CD4-positive, alpha-beta memory T cell (primary cell): ENCODE measurements at places on chromosomes 2 and 18. TPM values are rescaled to one million over a fixed set of nuclear protein-coding genes. Genes with fewer than 3 reads are reported as not detected.

DNA sequence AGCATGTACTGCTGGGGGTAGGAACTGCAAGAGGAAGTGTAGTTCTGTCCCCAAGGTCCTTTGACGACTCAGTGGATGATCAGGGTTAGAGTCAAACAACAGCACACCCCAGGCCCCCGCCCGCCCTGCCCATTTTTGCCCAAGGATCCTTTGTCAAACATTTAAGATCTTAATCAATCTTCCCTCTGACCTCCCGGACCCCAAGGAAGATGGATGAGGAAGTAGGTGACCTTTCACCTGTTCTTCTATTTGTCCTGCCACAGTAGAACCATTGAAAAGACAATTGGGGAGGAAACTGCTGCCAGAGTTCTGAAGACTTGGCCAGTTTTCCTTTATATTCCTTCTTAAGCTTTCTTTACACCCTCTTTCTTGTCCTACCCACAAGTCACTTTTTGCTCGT, 12.1 kb downstream of the EPHA4 start:
- DNase-seq, result no peak

GRCh38 chr2:62547854-62548253, 41.9 kb upstream of the TMEM17 start:
- no peak for DNase-seq

- DNase-seq, result no peak
Observed at GRCh38 chr18:12478269-12479047, 70.7 kb downstream of the PRELID3A start.

GRCh38 chr18:56538746-56539145, 99.6 kb downstream of the TXNL1 start:
- DNase-seq, result no peak

DNA sequence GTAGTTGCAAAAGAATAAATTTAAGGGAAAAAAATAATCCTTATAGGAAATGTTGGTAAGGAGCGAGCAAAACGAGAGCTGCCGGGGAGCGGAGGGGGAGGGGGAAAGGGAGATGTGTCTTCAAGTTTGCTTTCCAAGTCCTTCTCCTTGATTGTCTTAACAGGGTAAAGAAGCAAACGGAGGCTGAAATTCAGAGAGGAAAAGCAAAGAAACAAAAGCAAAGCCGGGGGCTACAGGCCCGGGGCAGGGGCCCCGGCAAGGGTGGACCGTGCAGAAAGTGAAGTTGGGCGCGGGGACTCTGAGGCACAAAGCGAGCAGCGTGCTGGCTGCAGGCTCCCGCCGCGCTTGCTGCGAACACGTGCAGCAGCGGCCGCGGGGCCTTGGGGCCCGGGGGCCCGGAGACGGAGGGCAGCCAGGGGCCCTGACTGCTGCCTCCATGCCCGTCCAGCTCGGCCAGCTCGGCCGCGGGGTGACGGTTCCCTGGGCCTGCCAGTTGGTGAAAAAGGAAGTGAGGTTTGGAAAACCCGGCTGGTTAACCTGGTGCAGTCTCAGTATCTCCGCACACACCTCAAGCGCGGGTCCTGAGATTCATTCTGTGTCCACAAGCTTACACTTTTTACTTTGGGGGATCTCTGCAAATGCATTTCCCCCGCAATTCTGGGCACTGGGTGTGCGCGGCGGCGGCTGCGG, 4.1 kb downstream of the BCL11A start:
- no peak for DNase-seq

GRCh38 chr2:168667156-168667555, 135.3 kb upstream of the NOSTRIN start:
- no peak for DNase-seq

DNA sequence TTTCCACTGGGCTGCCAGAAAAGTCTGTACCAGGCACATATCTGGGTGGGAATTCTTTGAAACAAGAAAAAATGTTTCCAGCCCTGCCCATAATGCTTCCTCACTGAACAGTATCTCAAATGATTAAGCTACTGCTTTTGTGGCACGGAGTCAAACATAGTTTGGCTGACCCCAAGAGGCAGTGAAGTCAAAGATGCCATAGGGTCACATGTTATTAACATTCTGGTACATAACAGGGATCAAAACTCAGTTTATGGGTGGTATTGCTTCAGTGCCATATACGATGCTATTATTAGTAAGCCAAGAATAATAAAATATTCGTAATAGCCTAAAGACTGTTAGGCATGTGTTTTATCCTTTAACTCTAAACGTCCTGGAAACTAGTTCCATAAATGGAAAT, 112.4 kb downstream of the FEZ2 start:
- DNase-seq, result no peak

DNA sequence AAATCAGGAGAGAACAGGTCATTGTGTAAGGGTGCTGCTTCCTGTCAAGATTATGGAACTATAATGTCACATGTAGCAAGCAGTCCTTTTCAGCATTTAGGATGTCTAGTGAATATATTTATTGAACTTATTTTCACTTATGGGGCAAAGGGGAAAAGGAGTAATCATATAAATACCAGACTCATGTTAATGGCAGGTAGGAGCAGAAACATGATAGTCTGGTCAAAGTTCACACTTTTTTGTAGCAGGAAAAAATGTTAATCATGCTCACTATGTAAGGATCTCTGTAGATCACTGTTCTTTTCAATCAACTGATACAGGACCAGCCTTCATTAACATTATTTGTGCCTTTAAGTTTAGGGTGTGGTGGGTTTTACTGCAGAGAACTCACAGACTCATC, 219.0 kb downstream of the STK39 start:
- DNase-seq, result no peak

- DNase-seq, result no peak
Observed at GRCh38 chr18:10916865-10917264, 232.5 kb downstream of the PIEZO2 start.

DNA sequence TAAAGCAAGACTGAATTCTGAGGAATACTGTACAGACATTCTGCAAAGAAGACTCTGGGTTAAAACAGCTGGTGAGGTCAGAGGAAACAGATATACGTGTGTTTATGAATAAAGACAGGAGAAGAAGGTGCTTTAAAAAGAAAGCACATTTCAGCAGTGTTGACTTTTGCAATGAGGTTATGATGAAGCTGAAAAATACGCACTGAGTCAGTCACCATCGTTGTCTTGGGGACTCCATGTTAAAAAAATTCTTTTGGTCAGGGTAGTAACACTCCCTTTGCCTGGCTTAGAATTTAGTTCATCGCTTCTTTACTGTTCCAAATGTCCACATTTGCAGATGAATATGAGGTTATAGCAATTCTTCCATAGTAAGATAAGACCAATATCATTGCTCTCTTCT, 1049.0 kb downstream of the TSN start:
- DNase-seq, result no peak

DNA sequence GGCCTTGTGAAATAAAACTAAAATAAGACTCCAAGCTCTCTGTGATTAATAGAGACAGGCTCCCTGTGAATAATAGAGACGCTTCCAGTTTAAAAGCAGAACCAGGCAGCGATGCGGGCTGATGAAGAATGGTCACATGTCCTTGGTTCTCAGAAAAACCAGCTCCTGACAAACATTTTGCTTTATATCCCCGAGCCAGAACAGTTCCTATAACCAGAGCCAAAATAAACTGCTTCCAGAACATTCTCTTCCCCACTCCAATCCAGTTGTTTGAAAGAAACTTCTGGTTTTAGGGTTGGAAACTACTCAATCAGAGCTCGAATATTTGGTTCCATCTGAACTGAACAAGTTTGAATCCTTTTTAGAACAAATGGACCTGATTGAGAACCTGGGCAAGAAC, 213.7 kb downstream of the TSN start:
- DNase-seq, result no peak

- no peak for DNase-seq
Observed at GRCh38 chr18:10320791-10321190, 133.6 kb upstream of the APCDD1 start.

The ADD2 gene
- 0.41 TPM for polyA plus RNA-seq

DNA sequence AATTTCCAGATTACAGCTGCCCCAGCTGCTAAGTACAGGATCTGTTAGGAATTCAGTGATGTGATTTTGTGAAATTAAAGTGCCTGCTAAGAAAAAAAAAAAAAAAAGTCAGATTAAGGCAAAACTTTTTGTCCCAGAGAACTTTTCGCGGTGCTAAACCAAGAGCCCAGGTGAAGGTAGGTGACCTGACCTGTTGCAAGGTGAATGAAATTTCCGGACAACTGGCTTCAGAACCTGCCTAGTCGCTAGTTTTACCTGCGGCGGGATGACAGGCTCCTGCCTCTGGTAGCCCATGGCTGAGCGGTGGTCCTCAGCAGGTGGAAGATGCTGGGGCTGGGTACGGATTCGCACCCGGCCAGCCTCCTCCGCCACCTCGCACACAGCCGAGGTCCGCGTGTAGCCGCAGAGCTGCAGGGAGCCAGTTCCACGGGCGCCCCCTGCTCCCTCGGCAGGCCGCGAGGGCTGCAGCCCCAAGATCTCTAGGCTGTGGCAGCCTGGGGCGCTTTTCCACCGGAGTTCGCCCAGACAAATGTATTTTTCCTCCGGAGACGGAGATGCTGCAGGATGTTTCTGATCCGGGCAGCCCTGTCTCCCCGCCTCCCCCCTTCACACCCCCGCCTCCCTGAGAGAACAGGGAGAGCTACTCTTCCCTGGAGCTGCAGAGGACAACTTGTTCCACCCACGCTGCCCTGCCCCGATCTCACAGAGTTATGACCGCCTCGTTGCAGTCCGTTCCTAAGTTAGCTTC, at the start of gene SLC38A11:
TSS of gene SLC38A11 (minus strand) at position 572 of the 748 bp plus-strand sequence. CDS start at position 294, 278 bp downstream.
- no peak for DNase-seq

DNA sequence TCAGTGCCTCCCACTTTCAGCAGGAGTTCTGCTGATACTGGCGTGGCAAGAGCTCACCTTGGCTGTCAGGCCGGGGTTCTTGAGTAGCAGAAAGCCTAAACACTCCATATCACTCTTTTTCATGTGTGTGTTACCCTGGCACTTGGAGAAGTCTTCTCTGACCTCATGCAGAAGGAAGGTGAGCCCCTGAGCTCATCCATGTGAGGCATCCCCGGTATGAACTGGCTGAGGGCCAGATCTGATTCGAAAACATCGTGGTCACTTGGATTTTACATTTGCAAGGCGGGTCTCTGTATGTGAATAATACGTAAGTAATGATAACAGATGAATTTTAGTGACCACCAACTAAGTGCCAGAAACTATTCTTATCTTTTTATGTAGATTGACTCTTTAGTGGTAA, 93.6 kb downstream of the RAPGEF4 start:
- no peak for DNase-seq

The FBXO15 gene
- polyA plus RNA-seq, result 2.0 TPM

DNA sequence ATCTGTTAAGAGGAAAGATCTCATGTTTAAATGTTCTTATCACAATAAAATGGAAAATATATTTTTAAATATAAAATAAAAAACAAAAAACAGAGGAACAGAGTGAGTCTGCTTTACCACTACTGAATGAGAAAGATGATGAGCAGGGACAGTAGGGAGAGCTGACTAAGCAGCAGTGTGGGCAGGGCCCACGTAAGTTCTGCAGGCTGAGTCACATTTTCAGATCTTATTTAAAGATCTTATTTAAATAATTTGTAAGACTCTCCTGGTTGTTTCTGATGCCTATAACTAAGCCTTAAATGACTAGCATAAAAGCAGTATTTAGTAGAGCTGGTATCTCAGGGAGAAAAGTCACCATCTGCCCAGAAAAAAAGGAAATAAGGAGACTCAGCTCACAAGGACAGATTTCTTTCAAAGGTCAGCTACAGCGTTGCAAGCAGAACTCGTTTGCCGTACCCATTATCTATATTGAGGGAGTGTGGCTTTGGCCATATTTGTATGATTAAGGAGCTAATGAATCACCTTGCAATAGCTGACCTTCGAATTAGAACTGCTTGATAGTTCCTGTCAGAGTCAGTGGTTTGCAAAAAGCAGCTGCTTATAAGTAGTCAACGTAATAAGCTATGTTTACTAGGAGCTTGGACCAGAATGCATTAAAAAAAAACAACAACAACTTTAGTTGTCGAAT, 322.1 kb upstream of the CHAC2 start:
- no peak for DNase-seq

DNA sequence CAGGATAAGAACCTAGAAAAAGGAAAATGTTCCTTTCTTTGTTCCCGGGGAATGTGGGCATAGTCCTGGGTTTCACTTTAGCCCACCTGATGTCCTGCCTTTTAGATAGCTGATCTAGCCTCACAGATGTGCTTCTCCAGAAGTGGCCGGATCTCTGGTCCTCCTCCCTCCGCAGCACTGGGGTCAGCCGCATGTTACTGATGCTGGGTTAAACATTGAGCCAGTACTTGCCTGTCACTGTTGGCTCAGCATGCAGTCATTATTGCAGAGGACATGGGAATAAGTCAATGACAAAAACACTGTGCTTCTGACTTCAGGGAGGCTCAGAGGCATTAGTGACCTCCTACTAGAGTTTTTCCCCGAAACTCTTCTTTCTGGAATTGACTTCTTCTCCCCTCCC, 27.6 kb downstream of the NCK2 start:
- DNase-seq, result no peak

The CKAP2L gene
- polyA plus RNA-seq, result 0.21 TPM

DNA sequence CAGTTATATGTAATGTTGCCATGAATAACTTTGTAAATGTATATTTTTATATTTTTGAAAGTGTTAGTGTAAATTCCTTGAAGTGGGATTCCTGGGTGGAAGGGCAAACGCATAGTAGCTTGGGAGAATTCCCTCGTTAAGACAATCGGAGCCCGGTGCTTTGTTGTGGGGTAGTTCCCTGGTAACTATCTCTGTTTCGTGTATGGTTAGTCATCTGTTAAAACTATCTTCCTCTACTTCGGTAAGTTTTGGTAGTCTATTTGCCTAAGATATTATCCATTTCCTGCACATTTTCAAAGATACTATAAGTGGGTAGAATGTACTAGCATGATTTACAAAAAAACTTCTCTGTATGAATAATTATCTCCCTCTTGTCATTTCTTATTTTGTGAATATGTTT, 113.8 kb upstream of the NRXN1 start:
- DNase-seq, result no peak

DNA sequence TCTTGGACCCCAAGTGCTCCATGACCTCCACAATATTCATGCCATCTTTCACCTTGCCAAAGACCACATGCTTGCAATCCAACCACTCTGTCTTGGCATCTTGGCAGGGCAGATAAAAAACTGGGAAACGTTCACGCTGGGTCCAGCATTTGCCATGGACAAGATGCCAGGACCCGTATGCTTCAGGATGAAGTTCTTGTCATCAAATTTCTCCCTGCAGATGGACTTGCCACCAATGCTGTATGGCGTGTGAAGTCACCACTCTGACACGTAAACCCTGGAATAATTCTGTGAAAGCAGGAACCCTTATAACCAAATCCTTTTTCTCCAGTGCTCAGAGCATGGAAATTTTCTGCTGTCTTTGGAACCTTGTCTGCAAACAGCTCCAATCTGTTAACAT, 21.5 kb downstream of the CNOT11 start:
- DNase-seq, result no peak
